ENCODE measurements at places on chromosomes 4 and X.

- DNase-seq, result no peak
Measured at GRCh38 chrX:8237718-8238117, 66.7 kb upstream of the VCX2 start.

- no peak for DNase-seq
Measured at GRCh38 chr4:159398236-159398638, 295.4 kb downstream of the RAPGEF2 start.

DNA sequence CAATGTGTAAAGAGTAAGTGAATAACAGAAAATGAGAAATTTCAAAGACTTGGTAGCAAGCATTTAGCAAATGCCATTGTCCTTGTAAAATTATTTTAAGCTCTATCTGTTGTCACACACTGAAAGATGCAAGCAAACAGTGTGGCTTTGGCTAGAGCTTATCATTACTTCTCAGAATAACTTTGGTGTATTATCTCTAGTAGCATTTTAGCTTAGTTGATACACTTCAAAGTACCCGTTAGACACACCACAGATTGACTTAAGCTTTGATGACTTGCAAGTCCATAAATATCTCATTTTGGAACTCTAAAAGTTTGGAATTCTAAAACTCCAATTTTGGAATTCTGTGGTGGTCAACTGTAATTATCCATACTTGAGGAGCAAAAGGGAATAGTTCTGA, 98.6 kb downstream of the PDLIM5 start:
- DNase-seq, result no peak

- no peak for DNase-seq
Measured at GRCh38 chr4:73730292-73730691, 10.1 kb upstream of the CXCL8 start.

GRCh38 chrX:154017766-154018517, 1.8 kb downstream of the IRAK1 start:
- no peak for DNase-seq

- DNase-seq, result no peak
Measured at GRCh38 chr4:38667085-38667893, 3.3 kb downstream of the KLF3 start.

DNA sequence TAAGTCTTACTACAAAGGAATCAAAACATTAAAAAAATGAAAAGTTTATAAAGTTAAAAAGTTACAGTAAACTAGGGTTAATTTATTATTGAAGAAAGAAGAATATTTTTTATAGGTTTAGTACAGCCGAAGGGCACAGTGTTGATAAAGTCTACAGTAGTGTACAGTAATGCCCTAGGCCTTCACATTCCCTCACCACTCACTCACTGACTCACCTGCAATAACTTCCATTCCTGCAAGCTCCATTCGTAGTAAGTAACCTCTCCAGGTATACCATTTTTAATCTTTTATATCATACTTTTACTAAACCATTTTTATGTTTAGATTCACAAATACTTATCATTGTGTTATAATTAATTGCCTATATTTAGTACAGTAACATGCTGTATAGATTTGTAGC, 307.5 kb upstream of the FAM241A start:
- no peak for DNase-seq

DNA sequence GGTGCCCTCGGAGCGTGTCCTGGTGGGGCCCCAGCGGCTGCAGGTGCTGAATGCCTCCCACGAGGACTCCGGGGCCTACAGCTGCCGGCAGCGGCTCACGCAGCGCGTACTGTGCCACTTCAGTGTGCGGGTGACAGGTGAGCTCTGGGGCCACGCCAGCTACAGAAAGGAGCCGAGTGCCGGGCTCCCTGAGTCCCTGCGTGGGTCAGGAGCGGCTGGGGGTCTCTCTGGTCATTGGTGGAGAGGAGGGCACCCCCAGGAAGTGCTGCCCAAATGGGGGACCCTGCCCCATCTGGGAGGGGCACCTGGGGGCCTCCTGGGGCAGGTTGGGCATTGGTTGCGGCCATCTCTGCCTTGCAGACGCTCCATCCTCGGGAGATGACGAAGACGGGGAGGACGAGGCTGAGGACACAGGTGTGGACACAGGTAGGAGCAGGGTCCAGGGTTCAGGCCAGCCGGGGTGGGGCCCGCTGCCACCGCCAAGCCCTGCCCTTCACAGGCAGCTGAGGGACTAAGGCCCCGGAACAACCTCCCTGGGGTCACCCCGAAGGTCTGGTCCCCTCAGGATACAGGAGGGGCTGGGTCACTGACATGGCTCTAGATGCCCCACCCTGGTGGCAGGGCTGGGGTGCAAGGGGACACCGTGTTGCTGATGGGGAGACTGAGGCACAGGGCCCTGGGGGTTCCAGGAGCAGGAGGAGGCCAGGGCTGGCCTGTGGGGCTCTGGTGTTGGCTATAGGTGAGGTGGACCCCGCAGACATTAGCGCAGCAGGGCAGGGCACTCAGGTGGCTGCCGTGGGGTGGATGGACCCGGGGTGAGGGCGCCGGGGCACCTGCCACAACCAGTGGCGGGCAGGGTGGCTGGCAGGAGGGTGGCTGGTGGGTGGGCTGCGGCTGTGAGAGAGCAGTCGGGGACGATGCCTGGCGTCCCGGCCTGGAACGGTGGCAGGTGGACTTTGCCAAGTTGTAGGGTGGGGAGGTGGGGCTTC, 6.6 kb downstream of the FGFR3 start:
- no peak for DNase-seq

- DNase-seq, result no peak
Measured at GRCh38 chrX:20116087-20116576, 575 bp downstream of the MAP7D2 start.

- DNase-seq, result no peak
Measured at GRCh38 chr4:121139533-121140222, 24.4 kb downstream of the TNIP3 start.

- no peak for DNase-seq
Measured at GRCh38 chr4:52052475-52052780, 1.3 kb downstream of the SPATA18 start.

DNA sequence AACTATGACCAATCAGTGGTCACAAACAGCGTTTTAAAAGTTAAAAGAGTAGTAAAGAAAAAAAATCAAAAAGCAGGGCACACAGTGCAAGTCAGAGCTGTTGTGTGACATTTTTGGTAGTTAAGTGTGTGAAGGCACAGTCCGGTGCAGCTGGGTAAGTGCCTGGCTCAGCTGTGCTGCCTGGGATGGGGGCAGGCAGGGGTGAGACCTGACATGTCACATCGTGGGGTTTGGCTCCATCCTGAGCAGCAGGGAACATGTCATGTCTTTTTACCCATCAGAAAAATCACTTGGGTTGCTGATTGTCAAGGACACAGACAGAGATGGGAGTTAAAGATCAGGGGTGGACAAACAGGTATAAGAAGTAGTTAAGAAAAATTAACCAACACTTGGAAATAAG, 125.1 kb downstream of the NSUN7 start:
- DNase-seq, result no peak

DNA sequence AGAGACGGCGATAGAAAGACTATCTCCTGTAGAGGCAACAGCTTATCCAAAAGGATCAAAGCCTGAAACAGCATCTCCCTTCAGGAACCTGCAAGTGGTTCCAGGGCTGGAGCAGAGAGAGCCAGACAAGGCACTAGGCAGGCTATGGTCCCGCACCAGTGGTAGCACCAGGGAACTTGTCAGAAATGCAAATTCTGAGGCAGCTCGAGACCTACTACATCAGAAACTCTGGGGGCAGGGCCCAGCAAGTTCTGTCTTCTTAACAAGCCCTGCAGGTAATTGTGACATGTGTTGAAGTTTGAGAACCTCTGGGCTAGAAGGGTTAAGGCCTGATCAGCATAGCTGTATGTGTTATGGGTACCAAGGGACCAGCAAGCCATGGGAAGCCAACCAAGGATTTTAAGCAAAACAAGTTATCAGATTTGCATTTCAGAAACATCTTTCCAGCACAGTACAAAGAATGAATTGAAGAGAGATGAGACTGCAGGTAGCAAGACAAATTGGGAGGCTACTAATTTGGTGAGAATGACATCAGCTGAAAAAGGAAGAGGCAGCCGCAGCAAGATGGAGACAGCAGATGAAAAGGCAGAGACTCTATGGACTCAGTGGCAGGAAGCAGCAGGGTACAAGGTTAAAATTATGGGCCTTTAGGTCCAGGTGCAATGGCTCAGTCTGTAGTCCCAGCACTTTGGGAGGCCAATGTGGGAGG, 139.7 kb downstream of the TSPAN5 start:
- no peak for DNase-seq

DNA sequence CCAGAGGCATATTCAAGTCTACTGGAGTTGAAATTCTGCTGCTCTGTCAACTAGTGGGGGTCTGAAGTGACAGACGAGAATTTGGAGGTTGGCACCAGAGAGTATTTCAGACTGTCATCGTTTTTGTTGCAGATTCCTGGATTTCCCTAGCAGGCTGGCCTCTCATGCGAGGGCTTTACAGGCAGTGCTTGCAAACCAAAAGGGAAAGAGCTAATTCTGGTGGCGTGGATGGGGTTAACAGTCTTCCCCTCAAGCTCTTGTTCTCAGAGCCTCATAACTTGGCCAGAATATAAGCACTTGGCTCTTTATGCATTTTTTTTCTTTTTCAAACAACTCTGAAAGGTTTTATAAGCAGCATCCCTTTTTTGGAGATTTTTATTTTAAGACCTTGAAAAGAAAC, at the start of gene SPARCL1:
Gene SPARCL1 (minus strand): TSS at position 190 of the 400 bp plus-strand sequence. CDS start 29,802 bp downstream, outside the sequence.
- no peak for DNase-seq

GRCh38 chrX:41445781-41446358, 1.3 kb upstream of the NYX start:
- no peak for DNase-seq

GRCh38 chrX:15500497-15500966, at the start of gene BMX:
BMX (plus strand) TSS chrX:15500807; CDS start chrX:15508354, 7,547 bp downstream.
- DNase-seq, result no peak

- DNase-seq, result no peak
Measured at GRCh38 chr4:139229534-139230039, 50.4 kb downstream of the MGARP start.

DNA sequence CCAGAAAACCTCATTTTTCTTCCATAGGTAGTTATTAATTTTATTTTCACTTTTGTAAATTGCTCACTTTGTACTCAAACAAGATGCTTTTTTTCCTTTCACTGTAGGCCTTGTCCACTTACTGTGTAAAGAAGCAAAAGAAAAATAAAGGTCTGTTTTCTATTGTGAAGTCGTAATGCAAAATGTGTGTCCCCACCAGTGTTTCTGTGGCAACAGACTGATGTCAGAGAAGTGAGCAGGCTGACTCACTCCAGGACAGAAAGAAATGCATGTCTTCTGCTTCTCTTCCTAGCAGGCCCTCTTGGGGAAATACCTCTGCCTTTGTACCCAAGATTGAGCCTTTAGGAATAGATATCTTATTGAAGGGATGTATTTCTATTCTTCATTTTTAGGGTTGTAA, 30.3 kb downstream of the INPP4B start:
- no peak for DNase-seq

DNA sequence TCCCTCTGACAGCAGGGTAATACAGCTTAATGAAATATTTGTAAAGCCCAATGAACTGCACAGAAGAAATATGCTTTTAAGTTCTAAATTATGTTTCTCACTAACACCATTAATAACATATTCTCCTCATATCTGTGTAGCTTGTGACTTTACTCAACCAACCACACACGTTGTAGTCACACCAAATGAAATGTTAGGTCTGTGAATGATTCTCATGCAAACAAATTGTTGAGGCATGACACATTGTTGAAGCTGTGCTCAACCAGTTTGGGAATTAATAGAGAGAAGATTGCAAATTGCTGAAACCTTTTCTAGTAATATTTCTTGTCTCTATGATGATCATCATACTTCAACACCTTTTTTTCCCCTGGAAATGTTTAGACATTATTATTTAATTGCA, 645.9 kb downstream of the PCDH7 start:
- DNase-seq, result no peak

GRCh38 chrX:148573119-148573518, 72.7 kb downstream of the AFF2 start:
- no peak for DNase-seq

GRCh38 chr4:183571350-183571941, 66.6 kb downstream of the ING2 start:
- DNase-seq, result no peak

DNA sequence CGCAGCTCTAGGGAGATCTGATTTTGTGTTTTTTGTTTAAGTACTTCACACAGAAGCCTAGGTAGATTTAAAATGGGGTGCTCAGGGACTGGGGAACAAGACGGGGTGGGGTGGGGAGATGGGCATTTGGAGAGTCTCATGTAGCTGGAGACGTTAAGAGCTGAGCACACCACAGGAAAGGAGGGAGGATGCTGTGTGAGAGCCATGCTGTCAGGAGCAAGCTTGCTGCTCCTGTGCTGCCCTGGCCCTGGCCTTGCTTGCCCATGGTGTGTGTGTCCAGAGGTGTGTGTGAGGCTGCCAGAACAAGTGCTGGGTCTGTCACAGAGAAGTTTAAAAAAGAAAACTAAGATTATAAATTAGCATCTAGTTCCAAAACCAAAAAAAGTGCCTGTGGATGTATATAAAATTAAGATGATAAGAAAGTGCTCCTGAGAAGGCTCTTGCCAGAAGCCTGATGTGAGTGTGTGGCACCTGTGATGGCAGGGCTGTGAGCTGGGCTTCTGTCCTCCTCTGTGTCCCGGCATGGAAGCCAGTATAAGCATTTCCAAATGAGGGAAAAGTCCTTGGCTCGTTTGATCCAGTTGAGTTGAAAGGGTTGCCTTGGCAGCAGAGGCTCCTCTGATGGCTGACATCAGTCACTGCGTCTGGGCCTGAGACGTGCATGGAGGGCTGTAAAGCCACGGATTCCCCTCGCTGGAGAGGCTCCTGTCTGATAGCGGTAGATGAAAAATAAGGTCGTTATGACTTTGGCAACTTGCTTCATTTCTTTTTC, 63.5 kb downstream of the NELFA start:
- DNase-seq, result no peak

DNA sequence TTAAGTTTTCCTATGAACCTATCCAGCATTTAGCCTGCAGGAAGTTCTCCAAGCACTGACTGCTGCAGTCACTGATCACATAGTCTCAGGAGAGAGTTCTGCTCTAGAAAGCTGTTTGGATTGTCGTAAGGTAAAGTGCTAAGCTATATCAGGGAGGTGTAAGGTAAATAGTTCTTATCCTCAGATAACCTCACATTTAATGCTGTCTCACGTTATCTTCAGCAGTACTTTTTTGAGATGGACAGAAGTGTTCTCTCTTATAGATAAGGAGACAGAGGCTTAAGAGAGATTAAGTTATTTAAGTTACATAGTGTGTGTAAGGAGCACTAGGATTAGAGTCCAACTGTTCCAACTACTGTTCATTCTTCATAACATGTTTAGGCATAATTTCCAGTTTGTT, 77.9 kb downstream of the STIM2 start:
- no peak for DNase-seq

GRCh38 chr4:145531223-145531622, 49.6 kb downstream of the SMAD1 start:
- no peak for DNase-seq

GRCh38 chr4:144754562-144755410, 108.8 kb downstream of the HHIP start:
- DNase-seq, result no peak

DNA sequence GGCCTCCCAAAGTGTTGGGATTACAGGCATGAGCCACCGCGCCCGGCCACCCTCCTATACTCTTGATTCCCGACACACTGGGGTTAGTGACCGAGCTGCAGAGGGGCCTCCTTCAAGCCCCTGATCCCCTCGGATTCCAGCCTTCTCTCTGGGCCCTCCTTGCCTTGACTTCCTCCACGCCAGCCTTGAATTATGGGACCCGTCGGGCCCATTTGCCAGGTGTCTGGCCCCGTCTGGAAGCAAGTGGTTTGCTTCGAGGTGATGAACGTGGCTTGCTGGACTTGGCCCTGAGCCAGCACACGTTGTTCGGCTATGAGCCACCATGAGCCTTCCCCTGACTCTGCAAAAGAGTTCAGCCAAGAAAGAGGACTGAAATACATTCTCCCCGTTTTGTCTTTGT, 37.4 kb upstream of the GRPEL1 start:
- DNase-seq, result no peak

GRCh38 chrX:10142041-10142599, 14.7 kb upstream of the CLCN4 start:
- DNase-seq, result no peak
